ENCODE measurements at places on chromosomes 7 and 10.
A peak's percentile ranks its signal among the peaks of the same experiment; 100 is the strongest.

- DNase-seq = no peak
Measured at GRCh38 chr10:13268841-13269240, 31.0 kb downstream of the PHYH start.

GRCh38 chr7:5088906-5089305, 43.2 kb downstream of the RBAK start:
- no peak for DNase-seq

- DNase-seq = no peak
Measured at GRCh38 chr7:101896316-101896715, 78.9 kb downstream of the CUX1 start.

DNA sequence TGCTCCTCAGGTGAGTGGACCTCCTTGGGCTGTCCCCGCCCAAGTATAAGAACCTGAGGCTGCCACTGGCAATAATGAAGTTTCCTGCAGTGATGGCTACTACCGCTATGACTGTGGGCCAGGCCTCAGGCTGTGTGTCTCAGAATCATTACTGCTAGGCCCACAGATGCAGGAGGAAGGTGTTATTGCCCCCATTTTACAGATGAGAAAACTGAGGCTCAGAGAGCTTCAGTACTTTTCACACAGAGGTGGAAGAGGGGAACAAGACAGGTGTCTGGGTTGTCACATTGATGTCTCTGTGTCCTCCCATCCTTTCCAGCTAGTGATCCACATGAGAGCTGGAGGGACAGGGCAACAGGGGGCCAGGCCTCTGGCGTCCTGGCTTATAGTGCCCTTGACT, 155.2 kb downstream of the CDH23 start:
- DNase-seq = no peak

- no peak for DNase-seq
Measured at GRCh38 chr10:120069700-120070099, 177.2 kb downstream of the SEC23IP start.

GRCh38 chr10:102542800-102543418, 39.1 kb downstream of the SUFU start:
- DNase-seq = no peak

- no peak for DNase-seq
Measured at GRCh38 chr7:131359136-131359776, 31.6 kb downstream of the MKLN1 start.

- no peak for DNase-seq
Measured at GRCh38 chr7:5553298-5553877, 129.8 kb upstream of the TNRC18 start.

DNA sequence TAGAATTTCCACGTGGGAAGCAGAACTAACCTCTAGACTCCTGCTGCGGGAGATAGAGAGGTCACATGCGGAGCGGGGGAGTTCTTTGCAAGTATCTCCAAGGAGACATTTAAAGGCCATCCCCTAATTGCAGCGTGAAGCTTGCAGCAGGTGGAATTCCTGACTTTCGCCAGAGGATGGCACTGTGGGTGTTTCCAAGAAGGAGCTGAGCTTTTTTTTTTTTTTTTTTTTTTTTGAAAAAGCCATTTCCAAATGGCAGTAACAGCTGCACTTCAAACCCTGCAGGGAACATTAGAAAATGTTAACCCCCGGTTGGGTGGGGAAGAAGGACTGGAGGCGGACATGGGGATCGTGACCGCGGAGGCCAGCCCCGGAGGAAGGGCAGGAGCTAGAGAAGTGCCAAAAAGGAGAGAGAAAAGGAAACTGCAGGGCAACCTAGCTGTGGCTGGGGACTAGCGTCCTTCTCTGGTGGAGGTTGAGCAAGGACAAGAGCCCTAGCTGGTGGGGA, 487.7 kb downstream of the TYW1 start:
- DNase-seq = peak; percentile 17

GRCh38 chr7:20050241-20050966, 166.8 kb downstream of the MACC1 start:
- no peak for DNase-seq

DNA sequence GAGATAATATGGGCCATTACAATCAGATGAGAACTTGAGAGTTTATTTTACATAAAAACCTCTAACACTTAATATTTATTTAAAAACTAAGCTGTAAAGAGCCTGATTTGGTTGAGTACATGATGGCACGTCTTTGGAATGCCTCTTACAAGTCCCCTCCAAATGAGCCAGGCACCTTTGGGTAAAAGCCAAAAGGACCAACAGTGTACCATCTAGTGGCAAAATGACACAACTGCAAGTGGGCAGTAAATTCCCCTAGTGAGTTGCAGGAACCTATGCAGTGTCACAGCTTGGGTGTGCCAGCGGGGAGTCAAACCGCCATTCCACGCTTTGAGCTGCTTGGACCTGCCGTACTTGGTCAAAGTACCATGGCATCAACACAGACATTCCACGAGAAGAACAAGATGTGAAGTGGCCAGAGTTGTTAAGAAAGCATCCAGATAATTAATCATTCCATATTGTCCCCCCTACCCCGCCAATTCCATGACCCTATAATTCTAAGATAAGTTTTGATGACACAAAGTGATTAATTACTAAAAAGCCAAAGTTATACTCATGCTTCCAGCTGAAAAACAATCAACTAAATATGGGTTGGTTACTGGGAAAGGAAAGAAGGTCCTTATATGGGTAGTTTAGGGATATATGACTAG, 115.2 kb downstream of the SORBS1 start:
- DNase-seq = peak; percentile 62
